ENCODE measurements at places on chromosomes 4 and X.

DNA sequence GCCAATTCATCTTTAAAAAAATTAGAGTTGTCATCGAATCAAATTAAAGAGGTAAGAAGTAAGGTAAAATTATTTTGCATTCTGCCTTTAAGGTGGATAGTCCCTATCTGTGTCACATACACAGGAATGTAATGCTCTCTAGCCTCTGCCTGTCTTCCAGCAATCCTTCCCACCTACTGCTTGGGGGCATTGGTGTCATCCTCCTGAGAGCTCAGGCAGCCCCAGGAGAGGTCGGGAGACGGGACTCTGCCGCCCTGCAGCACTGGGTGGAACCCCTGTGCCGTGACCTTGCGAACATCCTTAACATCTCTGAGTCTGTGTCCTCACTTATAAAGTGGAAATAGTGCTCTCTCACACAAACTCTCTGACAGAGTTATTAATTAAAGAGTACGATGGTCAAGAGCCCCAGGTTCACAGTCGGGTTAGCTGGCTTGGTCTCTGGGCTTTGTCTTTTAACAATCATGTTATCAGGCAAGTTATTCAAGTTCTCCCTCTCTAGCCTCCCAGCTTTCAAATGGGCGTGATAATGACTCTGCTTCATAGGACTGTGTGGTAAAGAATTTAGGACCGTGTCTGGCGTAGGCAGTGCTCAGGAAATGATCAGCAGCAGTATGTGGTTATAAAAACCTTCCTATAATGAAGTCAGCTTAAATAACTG, 10.2 kb downstream of the TLR3 start:
- no peak for DNase-seq

DNA sequence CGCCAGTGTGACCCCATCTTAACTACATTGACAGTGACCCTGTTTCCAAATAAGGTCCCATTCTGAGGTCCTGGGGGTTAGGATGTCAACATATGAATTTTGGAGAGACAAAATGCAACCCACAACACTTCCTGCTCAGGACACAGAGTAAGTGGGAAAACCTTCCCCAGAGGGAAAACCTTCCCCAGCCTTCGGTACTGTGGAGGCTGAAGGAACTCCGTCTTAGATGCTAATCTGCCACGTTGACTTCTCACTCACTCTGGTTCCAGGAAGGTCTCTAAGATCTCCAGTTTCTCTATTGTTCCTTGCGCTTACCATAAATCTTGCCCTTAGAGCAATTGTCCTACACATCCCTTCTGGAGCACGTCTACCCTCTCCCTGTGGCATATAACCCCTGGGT, 29.7 kb upstream of the HMX1 start:
- DNase-seq = no peak

DNA sequence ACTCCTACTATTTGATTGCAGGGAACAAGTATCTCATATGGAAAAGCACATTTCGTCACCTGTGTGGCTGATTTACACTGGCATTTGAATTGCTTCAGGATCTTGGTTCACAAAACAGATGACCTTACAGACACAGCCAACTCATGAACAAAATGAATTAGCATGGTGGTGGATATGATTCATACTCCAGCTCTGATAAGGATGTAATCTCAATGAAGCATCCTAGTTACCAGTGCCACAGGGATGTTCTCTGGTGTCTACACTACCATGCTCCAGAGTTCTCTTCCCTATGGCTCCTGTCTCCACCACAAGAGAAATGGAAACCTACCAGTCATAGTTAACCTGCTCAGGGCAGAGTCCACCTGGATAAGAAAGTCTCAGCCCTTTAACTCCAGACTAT, 40.7 kb downstream of the TEC start:
- DNase-seq = no peak

GRCh38 chrX:30741545-30741944, 88.3 kb downstream of the GK start:
- DNase-seq = no peak

DNA sequence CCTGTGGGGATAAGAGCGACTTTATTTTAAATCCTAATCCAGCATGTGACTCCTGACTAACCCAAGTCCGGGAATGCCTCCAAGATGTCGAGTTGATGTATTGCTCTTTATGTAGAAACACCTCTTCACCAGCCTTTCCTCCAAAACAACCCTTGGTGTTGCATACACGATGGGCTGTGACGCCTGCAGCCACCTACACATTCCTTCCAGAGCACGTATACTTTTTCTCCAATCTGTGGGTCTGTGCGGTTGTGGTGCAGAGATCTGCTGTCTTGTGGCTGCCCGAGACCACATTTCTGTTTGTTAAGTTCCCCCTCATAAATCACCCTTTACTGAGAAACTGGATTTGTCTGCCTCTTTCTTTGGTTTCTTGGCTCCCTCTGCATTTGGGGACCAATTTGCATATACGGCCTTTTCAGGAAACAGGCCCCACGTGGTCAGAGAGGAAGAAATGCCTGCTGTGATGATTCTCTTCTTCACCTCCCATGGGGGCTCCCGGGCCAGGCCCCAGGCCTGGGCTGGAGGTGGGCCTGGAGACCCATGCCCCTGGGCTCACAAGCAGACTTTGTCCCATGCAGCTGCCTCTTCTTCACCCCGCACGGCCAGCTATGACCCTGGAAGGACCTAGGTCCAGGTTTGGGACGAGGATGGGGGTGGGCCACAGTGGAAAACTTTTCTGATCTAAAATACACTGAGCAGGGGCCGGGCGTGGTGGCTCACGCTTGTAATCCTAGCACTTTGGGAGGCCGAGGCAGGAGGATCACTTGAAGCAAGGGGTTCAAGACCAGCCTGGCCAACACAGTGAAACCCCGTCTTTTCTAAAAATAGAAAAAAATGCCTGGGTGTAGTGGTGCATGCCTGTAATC, 21.4 kb upstream of the AFAP1 start:
- no peak for DNase-seq

- DNase-seq = no peak
These were observed 230.5 kb downstream of the MGST2 start for GRCh38 chr4:139896091-139896604.

- no peak for DNase-seq
These were observed 47.9 kb downstream of the COX18 start for GRCh38 chr4:73021634-73022033.

DNA sequence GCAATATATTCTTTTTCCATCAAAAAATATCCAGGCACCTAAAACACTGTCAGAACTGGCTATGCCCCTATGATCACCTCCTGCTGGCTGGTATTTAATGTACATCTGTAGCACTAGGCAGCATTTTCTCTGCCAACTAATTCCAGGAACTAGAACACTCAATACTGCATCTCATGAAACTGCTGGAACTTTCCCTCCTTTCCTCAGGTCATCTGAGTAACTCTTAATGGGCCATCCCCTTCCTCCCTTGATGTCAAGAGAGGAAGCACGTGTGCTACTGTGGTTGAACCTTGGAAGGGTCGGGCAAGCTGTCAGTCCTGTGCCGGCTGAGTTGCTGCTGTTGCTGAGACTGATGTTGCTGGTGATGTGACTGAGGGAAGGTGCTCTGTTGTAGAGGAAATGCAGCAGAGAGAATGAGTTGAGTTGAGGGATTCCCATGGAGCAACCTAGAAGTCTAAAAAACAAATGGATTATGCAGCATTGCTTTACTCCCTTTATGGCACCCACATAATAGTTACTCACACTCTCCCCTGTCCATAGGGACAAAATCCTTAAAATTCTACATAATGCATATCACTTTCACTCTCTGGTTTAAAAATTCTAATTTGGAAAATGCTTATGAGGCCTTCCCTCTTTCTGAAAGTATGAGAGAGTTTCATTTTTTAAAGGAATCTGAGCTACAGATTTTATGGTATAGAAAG, 39.5 kb downstream of the TMEM165 start:
- no peak for DNase-seq

- DNase-seq = no peak
These were observed 831.7 kb upstream of the POU3F4 start for GRCh38 chrX:82676386-82676785.

GRCh38 chr4:173573725-173574124, 43.7 kb upstream of the HAND2 start:
- no peak for DNase-seq

DNA sequence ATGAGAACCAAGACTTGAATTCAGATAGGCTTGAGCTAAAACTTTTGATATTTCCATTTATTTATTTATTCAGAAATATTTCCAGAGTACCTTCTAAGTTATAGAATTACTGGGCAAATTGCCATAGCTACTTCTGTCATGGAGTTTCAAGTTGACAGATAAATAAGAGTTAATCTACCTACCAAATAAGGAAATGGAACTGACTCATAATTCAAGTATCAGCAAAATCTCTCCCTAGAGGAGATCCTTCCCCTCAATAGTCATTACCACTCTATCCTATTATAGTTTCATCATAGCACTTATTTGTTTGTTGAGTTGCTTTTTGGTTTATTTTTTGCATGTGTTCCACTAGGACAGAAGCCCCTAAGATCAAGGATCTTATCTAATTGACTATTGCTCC, 48.8 kb upstream of the CCSER1 start:
- DNase-seq = no peak

- DNase-seq = no peak
These were observed 47.0 kb downstream of the RBPJ start for GRCh38 chr4:26367811-26368210.

DNA sequence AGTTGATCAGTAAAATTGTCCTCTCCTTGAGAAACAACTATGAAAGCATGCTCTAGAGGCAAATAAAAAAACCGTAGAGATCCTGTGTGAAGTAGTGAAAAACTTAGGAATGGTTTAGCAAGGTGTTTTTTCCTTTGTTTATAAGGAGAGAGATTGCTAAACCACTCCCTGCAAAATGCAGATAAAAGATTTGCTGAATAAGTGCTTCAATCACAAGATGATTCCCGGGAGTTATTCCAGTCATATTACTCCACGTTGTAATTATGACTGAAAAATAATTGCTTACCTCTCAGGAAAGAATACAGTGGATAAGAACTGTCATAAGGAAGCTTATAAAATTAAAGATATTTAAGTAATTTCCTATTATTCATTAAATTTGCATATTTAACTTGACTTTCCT, 2.8 kb downstream of the GK start:
- no peak for DNase-seq

DNA sequence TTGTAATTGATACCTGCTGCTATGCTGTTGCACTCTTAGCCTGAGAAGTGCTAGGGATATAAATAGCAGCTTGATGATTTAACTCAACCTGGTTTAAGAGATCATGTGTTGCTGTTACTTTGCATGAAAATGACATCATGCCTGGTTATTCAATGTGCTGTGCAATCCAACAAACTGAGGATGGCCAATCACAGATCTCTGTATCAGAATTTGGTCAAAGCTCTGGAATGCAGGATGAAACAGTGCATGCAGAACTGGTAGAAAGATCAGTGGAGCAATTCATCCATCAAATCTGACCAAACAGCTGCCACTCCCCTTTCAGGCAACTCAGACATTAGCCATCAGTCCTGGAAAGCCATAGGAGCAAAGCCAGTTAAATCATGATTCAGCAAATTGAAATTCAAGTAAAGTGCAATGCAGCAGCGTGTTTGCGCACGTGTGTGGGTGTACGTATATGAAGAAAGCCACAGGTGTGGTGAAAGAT, 160.3 kb upstream of the RASGEF1B start:
- no peak for DNase-seq

DNA sequence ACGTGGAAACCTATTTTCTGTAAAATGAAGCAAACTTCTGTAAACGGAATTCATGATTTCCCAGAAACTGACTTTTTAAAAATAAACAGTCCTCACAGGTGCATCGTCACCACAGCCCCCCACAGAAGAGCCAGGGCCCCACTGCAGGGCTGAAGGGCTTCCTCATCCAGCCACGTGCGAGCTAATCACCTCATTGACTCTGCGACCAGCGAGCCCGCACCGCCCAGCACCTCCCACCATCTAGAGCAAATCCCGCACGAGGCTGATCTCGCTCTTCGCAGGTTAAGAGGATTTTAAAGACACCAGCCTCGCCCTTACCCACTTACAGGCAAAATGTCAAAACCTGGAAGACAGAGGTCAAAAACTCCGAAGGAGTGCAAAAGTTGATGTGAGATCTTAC, 14.8 kb downstream of the PPP2R3B start:
- DNase-seq = no peak

DNA sequence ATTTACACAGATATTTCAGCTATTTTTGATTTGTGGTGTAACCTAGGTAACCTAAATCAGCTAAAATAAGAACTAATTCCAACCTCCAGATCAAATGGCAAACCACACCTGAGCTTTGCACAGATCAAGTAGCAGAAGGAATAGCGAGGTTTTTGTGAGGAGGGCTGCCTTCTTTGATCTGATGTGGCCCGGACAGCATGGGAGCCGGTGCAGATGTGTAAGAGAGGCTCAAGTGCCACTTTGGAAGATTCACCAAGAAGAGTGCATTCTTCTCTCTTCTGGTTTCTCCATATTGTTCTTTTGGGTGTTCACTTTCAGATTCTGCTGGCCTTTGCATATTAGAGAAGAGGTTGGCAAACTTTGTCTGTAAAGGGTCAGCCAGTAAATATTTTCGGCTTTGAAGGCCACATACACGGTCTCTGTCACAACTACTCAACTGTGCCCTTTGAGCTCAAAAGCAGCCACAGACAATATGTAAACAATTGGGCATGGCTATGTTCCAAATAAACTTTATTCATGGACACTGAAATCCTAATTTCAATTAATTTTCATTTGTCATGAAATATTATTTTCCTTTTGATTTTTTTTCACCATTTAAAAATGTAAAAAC, 78.9 kb upstream of the FAM9C start:
- no peak for DNase-seq

GRCh38 chr4:122700178-122700725, 32.3 kb upstream of the BBS12 start:
- no peak for DNase-seq

- no peak for DNase-seq
These were observed 408.1 kb downstream of the DCAF12L2 start for GRCh38 chrX:125757794-125758564.

DNA sequence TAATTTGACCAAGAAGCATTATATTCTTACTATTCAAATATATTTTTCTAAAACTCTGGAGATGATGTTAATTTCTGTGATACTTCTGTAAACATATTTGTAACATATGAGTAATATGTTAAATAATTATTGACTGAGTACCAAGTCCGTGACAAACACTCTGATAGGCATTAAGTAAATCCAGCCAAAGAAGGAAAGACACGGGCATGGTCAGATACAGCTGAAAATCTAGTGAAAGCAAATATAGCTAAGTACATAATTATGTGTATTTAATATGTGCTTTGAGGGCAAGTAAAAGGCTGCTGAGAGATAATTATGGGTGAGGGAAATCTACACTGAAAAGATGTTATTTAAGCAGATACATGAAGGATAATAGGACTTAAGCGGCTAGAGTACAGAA, 1263.6 kb upstream of the ADGRL3 start:
- no peak for DNase-seq

DNA sequence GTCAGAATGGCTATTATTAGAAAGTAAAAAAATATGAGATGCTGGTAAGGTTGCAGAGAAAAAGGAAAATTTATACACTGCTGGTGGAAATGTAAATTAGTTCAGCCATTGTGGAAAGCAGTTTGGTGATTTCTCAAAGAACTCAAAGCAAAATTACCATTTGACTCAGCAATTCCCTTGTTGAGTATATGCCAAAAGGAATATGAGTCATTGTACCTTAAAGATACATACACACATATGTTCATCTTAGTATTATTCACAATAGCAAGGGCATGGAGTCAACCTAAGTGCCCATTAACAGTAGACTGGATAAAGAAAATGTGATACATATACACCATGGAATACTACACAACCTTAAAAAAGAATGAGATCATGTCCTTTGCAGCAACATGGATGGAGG, 148.2 kb downstream of the COMMD8 start:
- no peak for DNase-seq
